ENCODE measurements at places on chromosomes 7 and 10. TPM values are rescaled to one million over a fixed set of nuclear protein-coding genes. Genes with fewer than 3 reads are reported as not detected.

The STAG3 gene
- 1.1 TPM for total RNA-seq

DNA sequence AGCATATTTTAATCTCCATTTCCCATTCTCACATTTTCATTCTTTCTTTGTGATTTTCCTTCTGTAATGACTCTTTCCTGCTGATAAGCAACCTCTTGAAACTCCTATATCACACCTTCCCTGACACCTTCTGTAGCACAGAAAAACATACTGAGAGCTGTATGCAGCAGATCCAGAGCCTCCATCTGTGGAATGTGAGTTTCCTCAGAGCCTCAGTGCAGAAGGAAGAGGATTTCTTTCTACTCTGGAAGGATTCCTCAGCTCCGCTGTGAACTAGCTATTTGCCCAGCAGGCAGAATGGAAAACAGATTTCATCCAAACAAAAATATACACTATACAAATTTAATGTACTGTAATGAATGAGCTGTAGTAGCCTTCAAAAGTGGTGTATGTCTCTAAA lies 841.3 kb upstream of the ZWINT start:
- H3K4me3 ChIP-seq: no peak overlapping the region
- H3K27me3 ChIP-seq: no peaks in the 10 kb centered on the region
- no peaks in the 10 kb centered on the region for H3K36me3 ChIP-seq
- no peaks in the 10 kb centered on the region for H3K4me1 ChIP-seq
- H3K27ac ChIP-seq: no peak overlapping the region

The ELAPOR2 gene
- total RNA-seq: 21.3 TPM

DNA sequence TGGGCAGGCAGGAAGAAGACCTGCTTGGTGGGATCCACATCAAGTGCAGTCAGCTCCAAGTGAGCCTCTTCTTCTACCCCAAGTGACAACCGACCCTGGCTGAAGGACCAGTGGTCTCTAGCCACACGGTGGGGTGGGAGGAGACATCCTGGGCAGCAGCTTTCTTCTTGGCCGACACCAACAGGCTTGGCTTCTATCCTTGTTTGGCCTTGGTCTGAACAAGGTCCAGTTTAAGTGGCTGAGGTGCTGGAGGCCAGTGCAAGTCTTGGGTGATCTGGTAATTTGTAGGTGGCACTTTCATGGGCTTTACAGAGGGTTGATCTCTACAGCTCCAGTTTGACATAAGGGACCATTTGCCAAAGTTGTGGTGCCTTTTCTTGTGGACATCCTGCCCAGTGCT lies 63.6 kb upstream of the PDCD4 start:
- DNase-seq: no peak
- no peak overlapping the region for H3K27ac ChIP-seq
- H3K36me3 ChIP-seq: no peaks in the 10 kb centered on the region
- H3K4me3 ChIP-seq: no peak overlapping the region
- H3K4me1 ChIP-seq: peaks cover 19% of the 10 kb centered on the region

- H3K27ac ChIP-seq: no peak overlapping the region
- H3K4me1 ChIP-seq: no peaks in the 10 kb centered on the region
- no peaks in the 10 kb centered on the region for H3K36me3 ChIP-seq
- no peak for DNase-seq
These were observed 40.7 kb downstream of the FOXL3 start for GRCh38 chr7:330511-331230.

DNA sequence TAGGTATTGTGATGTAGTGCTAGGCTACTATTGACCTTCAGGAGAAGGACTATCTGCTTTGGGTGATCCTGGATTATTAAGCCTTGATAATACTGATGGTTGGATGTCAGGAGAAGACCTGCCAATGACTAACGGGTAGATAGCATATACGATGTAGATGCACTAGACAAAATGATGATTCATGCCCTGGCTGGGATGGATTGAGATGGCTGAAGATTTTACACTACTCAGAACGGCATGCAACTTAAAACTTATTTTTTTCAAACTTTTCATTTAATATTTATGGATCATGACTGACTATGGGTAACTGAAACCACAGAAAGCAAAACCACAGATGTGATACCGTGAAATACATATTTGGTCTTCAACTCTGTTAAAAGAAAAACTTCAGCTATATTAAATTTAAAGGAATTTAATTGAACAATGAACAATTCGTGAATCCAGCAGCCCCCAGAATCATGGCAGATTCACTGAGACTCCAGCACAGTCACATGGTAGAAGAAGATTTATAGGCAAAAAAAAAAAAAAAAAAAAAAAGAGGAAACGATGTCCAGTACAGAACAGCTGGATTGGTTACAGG lies 124.6 kb upstream of the CDK13 start:
- H3K4me3 ChIP-seq: no peak overlapping the region
- peaks cover 52% of the 10 kb centered on the region for H3K27me3 ChIP-seq
- H3K4me1 ChIP-seq: no peaks in the 10 kb centered on the region
- DNase-seq: no peak
- H3K36me3 ChIP-seq: no peaks in the 10 kb centered on the region

GRCh38 chr10:69014171-69014570 lies 25.6 kb downstream of the KIFBP start:
- no peaks in the 10 kb centered on the region for H3K4me1 ChIP-seq
- peaks cover 52% of the 10 kb centered on the region for H3K36me3 ChIP-seq
- H3K27me3 ChIP-seq: no peaks in the 10 kb centered on the region
- peak overlapping the region; percentile 36 for H3K27ac ChIP-seq

- H3K27me3 ChIP-seq: no peaks in the 10 kb centered on the region
- H3K4me1 ChIP-seq: no peaks in the 10 kb centered on the region
- peaks cover 27% of the 10 kb centered on the region for H3K36me3 ChIP-seq
- H3K4me3 ChIP-seq: no peak overlapping the region
- DNase-seq: no peak
- no peak overlapping the region for H3K27ac ChIP-seq
These were observed 206.7 kb upstream of the KCTD7 start for GRCh38 chr7:66421830-66422475.

GRCh38 chr7:42722716-42723115 lies 189.2 kb downstream of the C7orf25 start:
- no peaks in the 10 kb centered on the region for H3K4me1 ChIP-seq
- H3K27ac ChIP-seq: no peak overlapping the region
- no peak for DNase-seq
- H3K4me3 ChIP-seq: no peak overlapping the region
- no peaks in the 10 kb centered on the region for H3K27me3 ChIP-seq

The CCL24 gene
- not detected for total RNA-seq

DNA sequence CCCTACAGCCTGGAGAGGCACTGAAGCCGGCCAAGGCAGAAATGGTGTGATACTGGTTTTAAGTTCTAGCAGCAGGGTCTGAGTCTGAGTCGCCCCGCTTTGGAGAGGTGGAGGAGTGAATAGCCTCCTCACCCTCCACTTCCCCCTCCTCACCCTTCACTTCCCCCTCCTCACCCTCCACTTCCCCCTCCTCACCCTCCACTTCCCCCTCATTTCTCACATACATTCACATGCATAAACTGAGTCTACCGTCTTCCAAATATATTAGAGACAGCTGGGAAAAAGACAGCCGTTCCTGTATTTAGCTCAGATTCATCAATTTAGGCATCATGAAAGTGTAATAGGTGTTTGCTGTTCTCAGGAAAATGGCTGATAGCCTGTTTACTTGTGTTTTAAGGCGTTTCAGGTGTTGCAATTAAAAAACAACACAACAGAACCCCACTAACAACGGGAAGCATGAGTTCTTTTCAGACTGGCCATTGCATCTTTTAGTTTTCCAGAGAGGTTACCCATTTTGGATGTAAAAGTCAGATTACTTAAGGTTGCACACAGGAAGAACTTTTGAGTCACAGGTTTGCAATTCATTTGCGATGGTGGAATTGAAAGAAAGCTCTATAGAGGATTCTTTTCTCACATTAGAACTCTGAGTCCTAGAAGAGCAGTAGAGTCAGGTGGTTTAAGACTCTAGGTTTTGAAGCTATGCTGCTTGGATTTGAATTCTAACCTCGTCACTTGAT lies 861 bp downstream of the NRBF2 start:
- H3K4me3 ChIP-seq: peak overlapping the region; percentile 86
- peak overlapping the region; percentile 86 for H3K27ac ChIP-seq
- no peak for DNase-seq
- peaks cover 5% of the 10 kb centered on the region for H3K36me3 ChIP-seq

- peak; percentile 60 for DNase-seq
- H3K4me3 ChIP-seq: no peak overlapping the region
- no peaks in the 10 kb centered on the region for H3K4me1 ChIP-seq
- H3K36me3 ChIP-seq: no peaks in the 10 kb centered on the region
These were observed 166.8 kb downstream of the IQUB start for GRCh38 chr7:123367484-123368122.

The ABCB8 gene
- total RNA-seq: 76.1 TPM

DNA sequence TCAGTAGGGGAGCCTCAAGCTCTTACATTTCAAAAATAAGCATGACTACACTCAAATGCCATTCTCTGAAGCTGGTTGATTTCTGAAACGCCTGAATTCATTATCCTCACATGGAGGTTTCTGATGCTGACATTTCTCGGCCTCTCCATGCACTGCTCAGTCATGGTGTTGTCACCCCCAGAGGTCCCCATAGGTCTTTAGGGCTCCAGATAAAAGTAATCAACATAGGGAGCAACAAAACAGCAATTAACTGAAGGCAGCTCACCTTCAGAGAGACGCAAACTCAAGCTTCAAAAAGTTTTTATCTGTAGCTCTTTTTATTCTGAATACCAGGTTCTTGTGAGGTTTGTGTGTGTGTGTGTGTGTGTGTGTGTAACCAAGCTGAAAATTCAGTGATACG lies 223.2 kb upstream of the LRRN3 start:
- DNase-seq: no peak
- H3K27ac ChIP-seq: no peak overlapping the region
- no peaks in the 10 kb centered on the region for H3K27me3 ChIP-seq
